ENCODE measurements at places on chromosomes 5 and 9.

DNA sequence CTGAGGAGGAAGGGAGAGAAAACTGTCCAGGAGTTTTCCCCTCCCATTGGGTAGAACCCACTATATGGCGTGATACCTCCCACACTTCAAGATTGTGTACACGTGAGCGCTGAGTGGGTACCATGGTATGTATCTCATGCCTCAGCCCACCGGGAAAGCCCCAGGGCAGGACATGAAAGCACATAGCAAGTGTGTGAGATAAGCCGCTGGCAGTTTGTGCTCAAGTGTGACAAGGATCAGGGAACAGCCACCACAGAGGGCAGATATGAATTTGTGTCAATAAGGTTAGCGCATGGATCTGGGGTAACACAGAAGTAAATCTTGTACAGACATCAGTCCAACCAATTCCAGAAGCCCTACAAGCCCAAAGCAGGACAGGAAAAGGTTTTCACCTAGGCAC is 42.6 kb upstream of the NAA35 start:
- no peak for DNase-seq

DNA sequence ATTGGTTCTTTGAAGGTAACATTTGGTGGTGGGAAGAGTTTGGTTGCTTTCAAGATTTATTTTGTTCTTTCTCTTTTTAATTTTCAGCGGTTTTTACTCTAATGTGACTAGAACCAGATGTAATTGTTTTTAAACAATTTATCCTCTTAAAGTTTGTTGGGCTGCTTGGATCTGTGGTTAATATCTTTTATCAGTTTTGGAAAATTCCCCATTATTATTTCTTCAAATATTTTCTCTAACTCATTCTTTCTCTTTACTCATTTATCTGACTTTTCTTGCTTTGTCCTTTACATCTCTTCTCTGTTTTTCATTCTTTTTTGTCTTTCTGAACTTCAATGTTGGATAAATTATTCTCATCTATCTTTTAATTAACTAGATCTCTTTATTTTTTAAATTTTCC is 29.9 kb downstream of the FCHO2 start:
- DNase-seq, result no peak

- DNase-seq, result no peak
Observed at GRCh38 chr5:143594902-143595818, 191.7 kb upstream of the NR3C1 start.

- no peak for DNase-seq
Observed at GRCh38 chr5:113527746-113528145, 14.3 kb downstream of the YTHDC2 start.

GRCh38 chr5:15393146-15393545 is 106.8 kb upstream of the FBXL7 start:
- DNase-seq, result no peak

Measured in fibroblast of the conjunctiva (primary cell).